ENCODE measurements at places on chromosomes 6 and 20.

DNA sequence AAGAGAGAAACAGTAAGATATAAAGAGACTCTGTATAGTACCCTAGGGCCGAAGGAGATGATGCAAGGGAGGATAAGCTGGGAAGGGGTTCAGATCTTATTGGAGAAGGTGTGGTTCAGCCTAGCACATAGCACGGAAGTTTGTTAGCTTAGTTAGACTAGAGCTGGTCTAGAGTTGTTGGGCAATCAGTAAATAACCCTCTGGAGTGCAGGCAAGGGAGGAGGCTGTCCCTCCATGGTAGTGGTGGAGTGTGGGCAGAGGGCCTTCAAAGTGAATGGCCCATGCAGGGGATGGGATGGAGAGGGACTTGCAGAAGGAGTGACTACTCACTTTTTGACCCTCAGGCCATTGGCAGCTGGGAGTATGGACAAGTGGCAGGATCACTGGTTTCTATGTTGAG, 20.0 kb downstream of the TULP4 start:
- no peak for DNase-seq

DNA sequence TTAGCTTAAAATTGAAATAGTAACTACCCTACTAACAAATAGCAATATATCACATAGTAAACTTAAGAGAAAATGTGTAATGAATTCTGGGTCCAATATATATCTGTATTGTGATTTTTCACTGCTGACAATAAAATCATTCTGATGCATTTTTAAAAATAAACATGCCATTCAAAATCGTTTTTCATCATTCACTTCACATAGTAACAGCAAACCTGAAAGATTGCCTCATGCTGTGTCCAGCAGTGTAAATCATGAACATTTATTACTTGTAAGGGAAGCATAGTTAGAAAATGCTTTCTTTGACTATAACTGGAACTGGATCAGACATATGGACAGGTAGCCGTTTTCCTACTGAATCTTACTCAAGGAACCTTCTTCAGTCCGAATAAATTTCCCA, 446.1 kb downstream of the UTRN start:
- DNase-seq = no peak

GRCh38 chr6:41345901-41346300, 10.5 kb downstream of the NCR2 start:
- no peak for DNase-seq

GRCh38 chr20:58268936-58269619, 40.4 kb upstream of the RAB22A start:
- DNase-seq = no peak

- no peak for DNase-seq
Measured at GRCh38 chr20:24705486-24705885, 236.1 kb downstream of the SYNDIG1 start.

- no peak for DNase-seq
Measured at GRCh38 chr6:131331151-131331550, 195.9 kb downstream of the AKAP7 start.

DNA sequence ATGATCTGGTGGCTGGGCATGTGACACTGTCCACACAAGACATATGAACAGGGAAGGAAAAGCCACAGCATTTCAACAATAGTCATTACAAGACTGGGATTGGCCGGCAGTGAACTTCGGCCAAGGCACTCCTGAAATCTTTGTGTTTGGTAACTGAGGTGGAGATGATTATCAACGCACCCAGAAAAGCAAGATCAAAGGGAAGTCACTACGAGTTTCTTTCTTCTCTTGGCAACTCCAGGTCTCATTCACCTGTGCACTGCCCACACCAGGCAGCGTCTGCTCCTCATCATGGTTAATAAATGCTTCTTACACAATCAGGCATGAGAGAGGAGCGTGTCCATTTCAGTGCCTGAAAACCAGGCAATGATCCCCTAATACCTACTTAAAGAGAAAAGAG, 20.5 kb upstream of the FOXC1 start:
- no peak for DNase-seq

- DNase-seq = no peak
Measured at GRCh38 chr6:100305209-100305869, 159.4 kb downstream of the SIM1 start.

DNA sequence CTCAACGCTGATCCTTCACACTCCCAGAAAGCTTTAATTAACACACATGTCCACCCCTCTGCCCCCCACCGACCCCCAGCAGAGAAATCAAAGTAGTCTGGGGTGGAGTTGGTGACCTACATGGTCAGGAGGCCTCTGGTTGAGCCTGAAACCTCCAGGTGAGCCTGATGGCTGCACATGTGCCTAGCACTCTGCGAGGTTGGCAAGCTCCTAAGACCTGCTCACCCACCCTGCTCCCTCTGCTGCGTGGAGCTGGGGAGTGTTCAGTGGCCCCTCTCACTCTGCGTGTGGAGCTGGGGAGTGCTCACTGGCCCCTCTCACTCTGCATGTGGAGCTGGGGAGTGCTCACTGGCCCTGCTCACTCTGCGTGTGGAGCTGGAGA, 7.9 kb upstream of the YTHDF1 start:
- DNase-seq = no peak

DNA sequence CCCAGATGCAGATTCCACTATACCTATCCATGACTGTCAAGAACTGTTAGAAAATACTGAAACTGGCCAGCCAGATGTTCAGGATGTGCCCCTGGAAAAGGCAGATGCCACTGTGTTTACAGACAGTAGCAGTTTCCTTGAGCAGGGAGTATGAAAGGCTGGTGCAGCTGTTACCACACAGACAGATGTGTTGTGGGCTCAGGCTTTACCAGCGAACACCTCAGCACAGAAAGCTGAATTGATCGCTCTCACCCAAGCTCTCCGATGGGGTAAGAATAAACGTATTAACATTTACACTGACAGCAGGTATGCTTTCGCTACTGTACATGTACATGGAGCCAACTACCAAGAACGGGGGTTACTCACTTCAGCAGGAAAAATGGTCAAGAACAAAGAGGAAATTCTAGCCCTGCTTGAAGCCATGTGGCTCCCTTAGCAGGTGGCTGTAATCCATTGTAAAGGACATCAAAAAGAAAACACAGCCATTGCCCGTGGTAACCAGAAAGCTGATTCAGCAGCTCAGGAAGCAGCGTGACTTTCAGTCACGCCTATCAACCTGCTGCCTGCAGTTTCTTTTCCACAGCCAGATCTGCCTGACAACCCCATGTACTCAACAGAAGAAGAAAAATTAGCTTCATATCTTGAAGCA, 459.7 kb upstream of the HTR1E start:
- no peak for DNase-seq

DNA sequence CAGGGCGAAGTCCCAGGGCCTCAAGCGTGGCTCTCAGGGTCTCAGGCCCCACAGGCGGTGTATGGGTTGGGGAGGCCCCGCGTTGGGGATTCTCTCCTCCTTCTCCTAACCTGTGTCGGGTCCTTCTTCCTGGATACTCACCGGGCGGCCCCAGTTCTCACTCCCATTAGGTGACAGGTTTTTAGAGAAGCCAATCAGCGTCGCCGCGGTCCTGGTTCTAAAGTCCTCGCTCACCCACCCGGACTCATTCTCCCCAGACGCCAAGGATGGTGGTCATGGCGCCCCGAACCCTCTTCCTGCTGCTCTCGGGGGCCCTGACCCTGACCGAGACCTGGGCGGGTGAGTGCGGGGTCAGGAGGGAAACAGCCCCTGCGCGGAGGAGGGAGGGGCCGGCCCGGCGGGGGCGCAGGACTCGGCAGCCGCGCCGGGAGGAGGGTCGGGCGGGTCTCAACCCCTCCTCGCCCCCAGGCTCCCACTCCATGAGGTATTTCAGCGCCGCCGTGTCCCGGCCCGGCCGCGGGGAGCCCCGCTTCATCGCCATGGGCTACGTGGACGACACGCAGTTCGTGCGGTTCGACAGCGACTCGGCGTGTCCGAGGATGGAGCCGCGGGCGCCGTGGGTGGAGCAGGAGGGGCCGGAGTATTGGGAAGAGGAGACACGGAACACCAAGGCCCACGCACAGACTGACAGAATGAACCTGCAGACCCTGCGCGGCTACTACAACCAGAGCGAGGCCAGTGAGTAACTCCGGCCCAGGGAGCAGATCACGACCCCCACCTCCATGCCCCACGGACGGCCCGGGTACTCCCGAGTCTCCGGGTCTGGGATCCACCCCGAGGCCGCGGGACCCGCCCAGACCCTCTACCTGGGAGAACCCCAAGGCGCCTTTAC, at the start of gene HLA-G:
TSS of gene HLA-G (plus strand) at position 247 of the 892 bp plus-strand sequence. CDS start at position 267, 20 bp downstream.
- DNase-seq = no peak

DNA sequence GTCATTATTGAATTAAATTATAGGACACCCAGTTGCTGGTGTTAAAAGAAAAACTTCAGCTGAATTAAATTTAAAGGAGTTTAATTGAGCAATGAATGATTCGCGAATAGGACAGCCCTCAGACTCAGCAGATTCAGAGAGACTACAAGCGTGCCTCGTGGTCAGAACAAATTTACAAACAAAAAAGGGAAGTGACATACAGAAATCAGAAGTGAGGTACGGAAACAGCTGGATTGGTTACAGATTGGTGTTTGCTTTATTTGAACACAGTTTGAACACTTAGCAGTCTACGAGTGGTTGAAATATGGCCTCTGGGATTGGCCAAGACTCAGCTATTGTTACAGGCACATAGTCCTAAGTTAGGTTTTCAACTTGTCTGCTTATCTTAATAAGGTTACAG, 25.8 kb upstream of the TNFRSF21 start:
- no peak for DNase-seq

GRCh38 chr20:9660236-9660868, 146.0 kb downstream of the LAMP5 start:
- DNase-seq = no peak

DNA sequence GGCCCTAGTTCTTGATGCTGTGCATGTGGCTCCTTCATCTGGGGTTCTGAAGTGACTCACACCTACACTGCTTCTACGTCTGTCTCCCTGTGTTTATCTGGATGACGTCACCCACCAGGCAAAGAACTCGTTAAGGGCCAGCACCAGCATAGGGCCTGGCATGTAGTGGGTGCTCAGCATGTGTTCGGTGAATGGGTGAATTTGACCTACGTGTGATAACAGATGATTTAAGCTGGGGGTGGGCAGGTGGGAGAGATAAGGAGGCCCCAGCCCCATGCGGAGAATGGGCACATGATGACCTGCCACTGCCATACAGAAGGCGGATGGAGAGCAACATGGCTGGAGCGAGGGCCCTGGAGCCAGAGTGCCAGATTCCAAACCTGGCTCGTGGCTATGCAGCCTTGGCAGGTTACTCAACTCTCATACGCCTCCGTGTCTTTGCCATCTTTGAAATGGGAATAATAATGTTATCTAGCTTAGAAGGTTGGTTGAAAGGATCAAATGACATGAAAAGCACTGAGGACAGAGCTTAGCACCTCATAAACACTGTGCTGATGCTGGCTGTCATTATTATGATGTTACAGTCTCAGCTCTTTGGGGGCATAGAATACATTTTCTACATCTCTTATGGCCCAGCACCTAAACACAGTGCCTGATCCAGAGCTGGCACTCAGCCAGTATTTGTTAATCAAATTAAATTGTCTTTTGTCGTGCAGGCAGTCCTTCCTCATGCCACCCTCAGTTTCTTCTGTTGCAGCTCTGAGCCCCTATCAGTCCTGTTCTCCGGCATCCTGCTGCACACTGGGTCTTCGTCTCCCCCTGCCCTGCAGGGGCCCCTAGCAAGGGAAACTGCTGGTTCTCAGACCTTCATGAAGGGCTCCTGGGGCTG, 39.6 kb downstream of the VEGFA start:
- DNase-seq = no peak

DNA sequence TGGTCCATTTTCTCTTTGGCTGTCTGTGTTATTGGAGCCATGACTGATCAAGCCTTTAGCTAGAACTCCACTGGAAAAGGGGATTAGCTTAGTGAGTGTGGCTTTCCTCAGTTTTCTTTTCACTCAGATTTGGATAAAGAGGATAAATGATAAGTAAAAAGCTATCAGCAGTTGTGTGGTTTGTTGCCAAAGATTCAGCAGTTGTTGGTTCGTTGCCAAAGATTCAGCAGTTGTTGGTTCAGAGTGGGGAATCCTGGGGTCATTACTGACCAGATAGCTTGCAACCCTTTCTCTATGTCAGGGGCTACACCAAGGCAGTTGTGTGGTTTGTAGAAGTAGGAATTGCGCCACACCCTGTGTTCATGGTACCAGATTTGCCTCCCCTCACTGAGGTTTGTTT, 107.7 kb upstream of the SCP2D1 start:
- no peak for DNase-seq

DNA sequence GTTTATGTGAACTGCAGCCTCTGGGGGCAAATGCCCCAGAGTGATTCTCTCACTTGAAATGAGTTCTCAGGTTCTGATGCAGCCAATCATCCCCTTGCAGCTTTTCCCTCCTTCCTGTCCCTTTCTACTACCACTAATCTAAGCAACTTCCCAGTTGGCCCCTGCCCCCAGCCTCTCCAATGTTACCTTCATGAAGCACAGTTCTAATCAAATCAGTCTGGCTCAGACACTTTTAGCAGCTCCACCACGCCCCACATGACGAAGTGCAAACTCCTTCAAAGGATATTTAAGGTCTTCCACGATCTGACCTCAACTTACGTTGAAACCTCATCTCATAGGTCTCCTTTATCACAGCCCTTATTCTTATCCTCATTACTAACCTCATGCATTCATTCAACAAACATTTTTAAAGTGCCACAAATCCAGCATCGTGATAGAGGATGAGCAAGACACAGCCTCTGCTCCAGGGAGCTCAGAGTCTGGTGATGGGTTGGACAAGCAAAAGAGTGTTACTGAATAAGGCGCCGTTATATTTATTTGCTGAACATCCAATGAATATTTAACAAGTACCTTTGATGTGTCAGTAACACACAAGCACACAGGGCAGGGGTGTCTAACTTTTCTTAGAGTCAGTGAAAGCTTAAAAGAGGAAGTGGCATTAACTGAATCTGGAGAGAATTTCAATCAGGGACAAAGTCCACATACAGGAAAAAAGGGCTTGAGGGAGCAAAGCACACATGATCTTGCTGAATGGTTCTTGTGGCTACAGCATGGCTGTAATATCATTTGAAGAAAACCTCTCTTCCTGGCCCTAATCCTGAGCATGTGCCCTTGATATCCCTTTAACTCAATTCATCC, 20.4 kb upstream of the DTNBP1 start:
- no peak for DNase-seq

DNA sequence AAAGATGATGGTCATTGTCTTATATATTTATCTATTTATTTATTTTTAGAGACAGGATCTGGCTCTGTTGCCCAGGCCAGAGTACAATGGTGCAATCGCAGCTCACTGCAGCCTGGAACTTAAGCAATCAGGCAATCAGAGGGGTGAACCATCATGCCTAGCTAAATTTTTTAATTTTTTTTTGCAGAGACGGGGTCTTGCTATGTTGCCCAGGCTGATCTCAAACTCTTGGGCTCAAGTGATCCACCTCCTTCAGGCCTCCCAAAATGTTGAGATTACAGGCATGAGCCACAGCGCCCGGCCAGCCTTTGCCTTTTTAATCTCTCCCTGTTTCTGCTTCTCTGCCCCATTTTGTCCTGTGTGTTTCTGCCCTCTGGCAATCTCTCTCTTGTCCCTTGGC, 102.2 kb downstream of the NCR2 start:
- DNase-seq = no peak

Measured in esophagus squamous epithelium (tissue), 5 donors.